Keratinocyte (primary cell): ENCODE measurements at places on chromosomes 5 and 9.
A peak's percentile ranks its signal among the peaks of the same experiment; 100 is the strongest.

- H3K4me3 ChIP-seq: no peak overlapping the region
- H3K27me3 ChIP-seq: no peaks in the 10 kb centered on the region
- H3K36me3 ChIP-seq: peaks cover 1% of the 10 kb centered on the region
- no peak for DNase-seq
- no peak overlapping the region for H3K27ac ChIP-seq
These were observed 36.0 kb downstream of the FAM78A start for GRCh38 chr9:131240047-131240921.

GRCh38 chr9:135504262-135505243 lies 4.1 kb downstream of the MRPS2 start:
- H3K4me1 ChIP-seq: peaks cover 14% of the 10 kb centered on the region
- peaks cover 21% of the 10 kb centered on the region for H3K36me3 ChIP-seq
- H3K27me3 ChIP-seq: no peaks in the 10 kb centered on the region
- DNase-seq: no peak
- no peak overlapping the region for H3K27ac ChIP-seq

- H3K27ac ChIP-seq: no peak overlapping the region
- DNase-seq: no peak
- H3K4me3 ChIP-seq: no peak overlapping the region
- H3K27me3 ChIP-seq: no peaks in the 10 kb centered on the region
These were observed 26.2 kb downstream of the GRIA1 start for GRCh38 chr5:153516504-153517240.

GRCh38 chr9:135703726-135704125 lies 1.7 kb downstream of the KCNT1 start:
- H3K4me1 ChIP-seq: no peaks in the 10 kb centered on the region
- H3K4me3 ChIP-seq: no peak overlapping the region
- no peak overlapping the region for H3K27ac ChIP-seq
- peaks cover 36% of the 10 kb centered on the region for H3K27me3 ChIP-seq
- no peaks in the 10 kb centered on the region for H3K36me3 ChIP-seq

DNA sequence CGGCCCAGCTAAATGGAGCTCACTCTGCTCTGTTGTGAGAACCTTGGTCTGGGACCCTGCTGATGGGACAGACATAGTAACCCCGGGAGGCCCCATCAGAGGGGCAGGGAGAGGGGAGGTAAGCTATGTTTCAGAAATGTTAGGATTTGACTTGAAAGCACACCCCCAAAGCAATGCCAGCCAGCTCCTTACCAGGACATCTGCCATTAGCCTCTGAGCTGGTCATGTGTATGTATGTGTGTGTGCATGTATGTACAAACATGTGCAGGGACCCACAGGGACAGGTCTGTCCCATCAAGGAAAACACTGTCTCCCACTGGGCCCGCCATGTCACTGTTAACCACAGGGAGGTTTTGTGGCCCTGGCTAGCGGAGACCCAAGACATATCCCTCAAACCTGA lies 14.5 kb downstream of the SLC22A4 start:
- H3K27ac ChIP-seq: no peak overlapping the region

DNA sequence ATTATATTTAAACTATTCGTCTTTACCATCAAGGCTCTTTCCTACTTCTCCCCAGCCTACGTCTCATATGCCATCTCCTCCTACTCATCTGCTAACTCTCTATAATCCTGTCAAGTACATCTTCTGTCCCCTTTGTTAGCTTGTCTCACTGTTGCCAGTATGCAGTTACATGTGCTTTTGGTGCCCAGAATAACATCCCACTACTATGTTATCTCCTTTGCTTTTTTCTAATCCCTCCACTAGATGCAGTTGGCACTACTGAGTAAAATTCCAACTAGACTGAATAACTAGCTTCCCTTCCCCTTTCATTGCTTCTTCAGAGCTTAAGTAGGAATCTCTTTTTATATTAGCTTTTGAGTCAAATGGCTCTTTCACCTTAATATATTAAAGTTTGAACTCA lies 3.0 kb upstream of the ARRDC3 start:
- H3K36me3 ChIP-seq: no peaks in the 10 kb centered on the region
- no peak overlapping the region for H3K4me3 ChIP-seq
- H3K4me1 ChIP-seq: peaks cover 5% of the 10 kb centered on the region
- no peak for DNase-seq
- H3K27me3 ChIP-seq: no peaks in the 10 kb centered on the region

DNA sequence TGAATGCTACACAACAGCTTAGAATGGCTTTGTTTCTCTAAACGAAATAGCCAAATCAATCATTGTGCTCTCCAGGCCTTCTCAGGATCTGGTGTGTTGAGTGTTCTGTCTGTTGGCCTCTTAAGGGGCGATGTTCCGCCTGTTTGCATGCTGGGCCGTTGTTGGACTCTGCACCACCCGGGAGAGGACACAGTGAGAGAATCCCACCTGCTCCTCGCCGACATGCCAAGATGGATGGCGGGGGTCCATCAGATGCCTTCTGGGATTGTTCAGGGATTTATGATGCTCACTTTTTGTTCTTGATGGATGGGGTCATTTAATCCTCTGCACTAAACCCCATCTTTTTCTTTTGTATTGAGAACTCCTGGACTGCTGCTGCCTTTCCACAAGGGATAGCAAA lies 159.9 kb downstream of the NTRK2 start:
- no peak overlapping the region for H3K27ac ChIP-seq
- no peaks in the 10 kb centered on the region for H3K36me3 ChIP-seq
- DNase-seq: no peak
- H3K4me3 ChIP-seq: no peak overlapping the region
- H3K4me1 ChIP-seq: peaks cover 5% of the 10 kb centered on the region

DNA sequence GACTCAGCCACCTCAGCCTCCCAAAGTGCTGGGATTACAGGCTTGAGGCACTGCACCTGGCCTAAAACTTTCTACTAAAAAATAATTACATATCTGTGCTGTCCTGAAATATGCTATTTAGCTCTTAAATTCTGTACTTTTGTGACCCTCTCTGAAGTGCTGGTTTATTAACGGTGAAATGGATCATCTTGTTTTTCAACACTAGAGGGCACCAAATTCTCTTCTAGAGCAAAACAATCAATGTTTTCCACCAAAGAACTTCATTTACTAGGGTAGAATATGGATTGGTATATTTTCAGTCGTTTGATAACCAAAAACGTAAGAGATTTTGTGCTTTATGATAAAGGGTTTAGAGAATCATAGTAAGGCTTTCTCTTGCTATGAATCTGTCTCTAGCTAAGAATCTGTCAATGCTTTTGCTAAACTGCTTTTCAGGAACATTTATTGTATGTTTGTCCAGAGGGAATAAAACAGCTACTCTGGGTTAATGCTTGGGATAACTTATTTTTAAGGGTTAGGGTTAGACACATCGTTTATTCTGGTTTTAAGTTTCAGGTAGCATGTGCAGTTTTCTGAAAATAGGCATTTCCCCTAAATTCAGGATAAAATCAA lies 63.6 kb downstream of the RNF180 start:
- no peaks in the 10 kb centered on the region for H3K27me3 ChIP-seq
- no peaks in the 10 kb centered on the region for H3K36me3 ChIP-seq
- H3K4me1 ChIP-seq: no peaks in the 10 kb centered on the region
- H3K4me3 ChIP-seq: no peak overlapping the region

GRCh38 chr9:133580419-133580738 lies 28.8 kb downstream of the FAM163B start:
- no peak for DNase-seq
- H3K27me3 ChIP-seq: peaks cover 39% of the 10 kb centered on the region
- no peak overlapping the region for H3K4me3 ChIP-seq
- no peak overlapping the region for H3K27ac ChIP-seq
- no peaks in the 10 kb centered on the region for H3K36me3 ChIP-seq
- H3K4me1 ChIP-seq: no peaks in the 10 kb centered on the region

DNA sequence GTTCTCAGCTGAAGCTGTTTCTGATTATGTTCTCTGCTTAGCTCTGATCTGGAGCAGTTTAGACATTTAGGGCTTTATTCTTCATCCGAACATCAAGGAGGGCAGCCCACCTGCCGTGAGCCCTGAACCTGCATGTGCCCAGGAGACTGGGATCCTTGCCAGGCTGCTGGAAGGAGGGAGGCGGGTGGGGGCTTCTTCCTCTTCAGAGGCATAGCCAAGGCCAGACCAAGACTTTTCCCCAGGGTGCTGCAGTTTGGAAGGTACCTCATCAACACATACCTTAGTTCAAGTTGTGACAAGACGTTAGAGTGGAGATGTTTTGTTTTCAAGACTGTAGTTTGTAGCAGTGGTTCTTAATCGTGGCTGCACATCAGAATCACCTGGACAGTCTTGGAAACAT lies 64.9 kb downstream of the RALGPS1 start:
- H3K27me3 ChIP-seq: no peaks in the 10 kb centered on the region
- peaks cover 21% of the 10 kb centered on the region for H3K4me1 ChIP-seq
- no peak overlapping the region for H3K4me3 ChIP-seq
- H3K36me3 ChIP-seq: no peaks in the 10 kb centered on the region
- no peak overlapping the region for H3K27ac ChIP-seq

DNA sequence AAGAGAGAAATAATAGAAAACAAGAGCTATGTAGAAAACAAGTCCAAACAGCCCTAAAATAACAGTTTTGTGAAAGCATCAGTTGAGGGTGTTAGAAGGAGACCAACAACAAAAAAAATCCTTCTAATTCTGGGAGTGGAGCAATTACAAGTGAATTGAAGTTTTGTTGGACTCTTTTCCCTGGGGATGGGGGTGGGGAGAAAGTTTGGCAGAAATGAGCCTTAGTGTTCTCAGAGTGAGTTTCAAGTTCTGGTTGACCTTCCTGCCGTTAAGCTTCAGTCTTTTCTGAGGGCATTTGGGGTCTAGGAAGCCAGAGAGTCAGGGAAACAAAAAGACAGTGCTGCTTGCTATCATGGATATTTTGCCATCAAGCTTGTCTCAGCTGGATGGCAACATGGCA lies 106.3 kb upstream of the TRIM32 start:
- no peaks in the 10 kb centered on the region for H3K27me3 ChIP-seq
- no peak for DNase-seq
- H3K4me3 ChIP-seq: no peak overlapping the region
- peaks cover 4% of the 10 kb centered on the region for H3K4me1 ChIP-seq
- H3K27ac ChIP-seq: no peak overlapping the region

DNA sequence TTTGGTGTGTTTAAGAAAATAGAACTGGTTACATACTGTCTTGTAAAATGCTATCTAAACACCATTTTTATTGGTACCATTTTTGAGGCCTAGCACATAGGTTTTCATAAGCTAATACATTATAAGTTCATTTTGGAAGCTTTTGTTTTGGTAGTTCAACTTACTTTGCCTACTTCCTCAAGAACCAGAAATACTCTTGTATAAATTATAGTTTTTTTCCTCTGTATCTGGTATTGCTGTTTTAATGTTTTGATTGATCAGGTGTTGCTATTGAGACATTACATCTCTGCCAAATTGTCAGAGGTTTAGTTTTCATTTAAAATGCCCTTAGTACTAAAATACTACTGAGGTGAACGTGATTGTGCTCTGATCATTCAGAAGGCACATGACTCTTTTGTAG lies 90.6 kb upstream of the GRHPR start:
- H3K27me3 ChIP-seq: no peaks in the 10 kb centered on the region
- no peaks in the 10 kb centered on the region for H3K36me3 ChIP-seq
- no peak overlapping the region for H3K27ac ChIP-seq
- H3K4me3 ChIP-seq: no peak overlapping the region
- no peaks in the 10 kb centered on the region for H3K4me1 ChIP-seq

- no peak overlapping the region for H3K4me3 ChIP-seq
- no peak for DNase-seq
- no peak overlapping the region for H3K27ac ChIP-seq
- H3K4me1 ChIP-seq: peaks cover 2% of the 10 kb centered on the region
- H3K27me3 ChIP-seq: no peaks in the 10 kb centered on the region
- H3K36me3 ChIP-seq: peaks cover 8% of the 10 kb centered on the region
These were observed 82.5 kb downstream of the PRRT1B start for GRCh38 chr9:131627648-131628458.

DNA sequence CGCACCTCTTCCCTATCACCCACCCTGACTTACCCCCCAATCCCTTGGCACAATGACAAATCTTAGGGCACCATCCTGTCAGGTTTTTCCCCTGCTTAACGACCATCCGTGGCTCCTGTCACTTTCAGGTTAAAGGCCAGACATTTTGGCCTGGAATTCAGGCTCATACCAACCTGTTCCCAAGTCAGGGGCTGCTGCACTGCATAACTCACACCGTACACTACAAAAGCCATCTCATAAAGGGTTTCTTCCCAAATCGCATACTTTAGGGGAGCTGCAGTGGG lies 7.5 kb upstream of the AKNA start:
- no peaks in the 10 kb centered on the region for H3K27me3 ChIP-seq
- no peak overlapping the region for H3K4me3 ChIP-seq
- H3K4me1 ChIP-seq: peaks cover 25% of the 10 kb centered on the region

DNA sequence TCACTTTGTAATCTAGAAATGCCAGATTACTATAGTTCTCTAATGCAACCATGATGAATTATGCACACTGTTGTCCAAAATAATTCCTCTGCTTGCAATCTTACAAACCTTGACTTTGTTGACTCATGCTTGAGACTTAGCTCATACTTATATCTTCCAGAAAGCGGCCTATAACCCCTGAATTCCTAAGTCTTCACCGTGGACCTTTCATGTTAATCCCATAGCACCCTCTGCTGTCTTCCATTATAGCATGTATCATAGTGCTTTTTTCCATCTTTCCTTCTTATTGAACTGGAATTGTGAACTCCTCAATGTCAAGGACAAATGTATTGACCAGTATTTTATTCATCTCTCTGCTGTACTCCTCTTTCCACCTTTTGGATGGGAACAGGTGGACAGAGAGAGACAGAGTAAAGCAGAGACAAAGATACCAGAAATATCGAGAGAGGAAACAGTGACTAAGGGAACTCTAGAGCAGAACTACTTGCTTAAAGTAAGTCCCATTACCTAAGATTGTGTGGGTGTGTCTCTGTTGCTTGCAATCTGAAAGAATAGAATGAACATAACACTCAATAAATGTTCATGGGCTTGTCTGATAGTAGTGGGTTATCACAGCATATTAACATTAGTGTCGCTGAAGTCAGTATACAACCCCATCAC lies 110.0 kb downstream of the LURAP1L start:
- H3K36me3 ChIP-seq: no peaks in the 10 kb centered on the region
- no peaks in the 10 kb centered on the region for H3K27me3 ChIP-seq
- H3K4me3 ChIP-seq: no peak overlapping the region
- H3K27ac ChIP-seq: no peak overlapping the region
- peaks cover 8% of the 10 kb centered on the region for H3K4me1 ChIP-seq

GRCh38 chr9:92781899-92782298 lies 17.3 kb upstream of the BICD2 start:
- DNase-seq: no peak
- H3K27me3 ChIP-seq: no peaks in the 10 kb centered on the region
- no peaks in the 10 kb centered on the region for H3K36me3 ChIP-seq
- peak overlapping the region; percentile 92 for H3K27ac ChIP-seq
- peaks cover 23% of the 10 kb centered on the region for H3K4me1 ChIP-seq

- peaks cover 10% of the 10 kb centered on the region for H3K27me3 ChIP-seq
- no peak overlapping the region for H3K4me3 ChIP-seq
- no peaks in the 10 kb centered on the region for H3K36me3 ChIP-seq
- DNase-seq: no peak
These were observed 61.9 kb upstream of the RAPGEF1 start for GRCh38 chr9:131801810-131802209.

DNA sequence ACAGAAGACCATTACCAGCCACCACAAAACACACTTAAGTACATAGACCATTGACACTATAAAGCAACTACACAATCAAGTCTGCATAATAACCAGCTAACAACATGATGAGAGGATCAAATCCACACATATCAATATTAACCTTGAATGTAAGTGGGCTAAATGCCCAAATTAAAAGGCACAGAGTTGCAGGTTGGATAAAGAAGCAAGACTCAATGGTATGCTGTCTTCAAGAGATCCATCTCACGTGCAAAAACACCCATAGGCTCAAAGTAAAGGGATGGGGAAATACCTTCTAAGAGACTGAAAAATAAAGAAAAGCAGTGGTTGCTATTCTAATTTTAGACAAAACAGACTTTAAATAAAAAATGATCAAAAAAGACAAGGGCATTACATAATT lies 113.6 kb upstream of the CD180 start:
- peaks cover 17% of the 10 kb centered on the region for H3K4me1 ChIP-seq
- no peak overlapping the region for H3K27ac ChIP-seq
- no peak for DNase-seq
- no peak overlapping the region for H3K4me3 ChIP-seq
